ENCODE measurements at places on chromosomes 1 and 21. TPM values are rescaled to one million over a fixed set of nuclear protein-coding genes. Genes with fewer than 3 reads are reported as not detected.

DNA sequence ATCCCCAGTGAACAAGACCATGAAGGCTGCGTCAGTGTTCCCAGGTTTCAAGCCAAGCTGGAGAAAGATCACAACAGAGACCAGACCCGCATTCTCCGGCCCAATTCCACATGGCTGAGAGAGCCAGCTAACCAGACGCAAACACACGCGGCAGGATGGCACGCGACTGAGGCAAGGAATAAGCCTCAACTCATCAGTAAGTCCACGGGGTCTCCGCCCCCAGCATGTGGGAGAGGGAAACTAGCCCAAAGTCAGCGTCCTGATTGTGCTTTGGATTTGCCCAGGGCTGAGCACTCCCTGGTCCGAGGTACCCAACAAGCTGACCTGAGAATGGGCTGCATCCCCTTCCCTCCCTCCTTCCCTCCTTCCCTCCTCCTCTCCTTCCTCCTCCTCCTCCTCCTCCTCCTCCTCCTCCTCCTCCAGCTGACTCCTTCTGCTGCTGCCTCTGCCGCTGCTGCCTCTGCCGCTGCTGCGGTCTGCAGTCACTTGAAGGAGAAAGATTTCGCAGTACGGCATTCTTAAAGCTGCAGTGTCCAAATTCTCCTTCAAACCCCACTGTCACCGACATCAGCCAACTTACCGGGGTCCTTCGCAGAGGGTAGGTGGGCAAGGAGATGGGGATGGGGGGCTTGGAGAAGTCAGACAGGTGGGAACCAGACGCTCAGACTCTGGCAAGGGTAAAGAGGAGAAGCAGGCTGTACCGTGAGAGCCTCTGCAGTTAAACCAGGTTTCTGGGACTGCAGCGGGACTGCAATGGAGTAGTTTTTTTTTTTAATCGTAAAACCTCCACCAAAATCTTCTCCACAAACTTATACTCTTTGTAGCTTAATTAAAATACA, 33.0 kb upstream of the H6PD start:
- no peak for DNase-seq

- DNase-seq, result no peak
Measured at GRCh38 chr1:32112806-32113375, 5.0 kb downstream of the KPNA6 start.

DNA sequence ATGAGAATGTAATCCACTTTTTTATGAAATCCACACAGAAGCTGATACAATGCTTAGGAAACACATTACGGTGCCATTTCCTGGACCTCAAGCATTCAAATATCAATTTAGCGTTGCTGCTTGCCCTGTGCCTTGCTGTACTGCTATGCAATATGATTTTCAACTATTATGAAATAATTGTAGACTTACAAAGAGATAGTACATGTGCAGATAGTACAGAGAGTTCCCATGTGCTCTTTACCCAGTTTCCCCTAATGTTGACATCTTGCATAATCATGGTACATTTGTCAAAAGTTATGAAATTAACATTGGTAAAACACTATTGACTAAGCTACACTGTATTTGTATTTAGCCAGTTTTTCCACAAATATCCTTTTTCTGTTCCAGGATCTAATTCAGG, 37.7 kb upstream of the PTBP2 start:
- DNase-seq, result no peak

GRCh38 chr21:42010507-42011495, 641 bp upstream of the ZBTB21 start:
- no peak for DNase-seq

- no peak for DNase-seq
Measured at GRCh38 chr1:20234788-20235535, 48.6 kb upstream of the PLA2G2C start.

TMEM82 gene
- total RNA-seq, result not detected

MARK1 gene
- 29.0 TPM for total RNA-seq

DYNLT4 gene
- not detected for total RNA-seq

NPPA gene
- total RNA-seq, result 0.98 TPM

PIGK gene
- 30.0 TPM for total RNA-seq

HSD11B1 gene
- 9.1 TPM for total RNA-seq

Measured in dorsolateral prefrontal cortex (tissue), 122 donors.